ENCODE measurements at places on chromosomes 16 and 17. TPM values are rescaled to one million over a fixed set of nuclear protein-coding genes. Genes with fewer than 3 reads are reported as not detected.

GGT6 gene
- total RNA-seq: not detected

ARHGDIG gene
- not detected for total RNA-seq

- peaks cover 88% of the 10 kb centered on the region for H3K36me3 ChIP-seq
- peaks cover 5% of the 10 kb centered on the region for H3K4me1 ChIP-seq
Measured at GRCh38 chr16:57235128-57236021, 9.7 kb upstream of the ARL2BP start.

DNA sequence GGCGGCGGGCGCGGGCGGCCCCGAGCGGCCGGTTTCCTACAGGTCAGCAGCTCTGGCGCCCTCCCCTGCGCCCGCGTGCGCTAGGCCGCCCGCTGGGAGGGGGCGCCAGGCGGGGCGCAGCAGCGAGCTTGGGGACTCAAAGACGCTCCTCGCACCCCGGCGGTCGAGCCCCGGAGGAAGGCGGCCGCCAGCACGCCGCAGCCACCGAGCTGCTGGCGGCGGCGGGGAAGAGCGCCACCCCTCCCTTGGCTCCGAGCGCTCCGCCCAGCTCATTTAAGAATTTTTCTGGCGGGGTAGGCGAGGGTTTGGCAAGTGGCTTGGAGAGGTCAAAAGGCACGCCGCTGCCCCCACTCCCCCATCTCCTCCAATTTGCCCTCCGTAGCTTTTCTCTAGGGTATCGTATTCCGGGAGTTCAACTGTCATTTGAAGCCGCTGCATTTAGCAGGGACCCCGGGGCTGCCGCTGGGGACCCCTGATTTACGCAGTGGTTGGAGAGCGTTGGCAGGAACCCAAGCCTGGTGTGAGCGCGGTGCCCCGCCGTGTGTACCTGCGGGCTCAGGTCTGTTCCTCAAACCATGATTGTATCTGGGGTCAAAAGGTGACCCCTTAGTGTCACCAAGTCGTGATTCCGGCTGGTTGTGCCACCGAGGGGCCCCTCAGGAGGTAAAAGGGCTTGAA lies 59.5 kb upstream of the GSE1 start:
- peaks cover 11% of the 10 kb centered on the region for H3K4me1 ChIP-seq
- H3K36me3 ChIP-seq: peaks cover 5% of the 10 kb centered on the region
- H3K4me3 ChIP-seq: peak overlapping the region; percentile 91
- peak overlapping the region; percentile 73 for H3K27ac ChIP-seq
